ENCODE measurements at places on chromosomes 6 and 20.

DNA sequence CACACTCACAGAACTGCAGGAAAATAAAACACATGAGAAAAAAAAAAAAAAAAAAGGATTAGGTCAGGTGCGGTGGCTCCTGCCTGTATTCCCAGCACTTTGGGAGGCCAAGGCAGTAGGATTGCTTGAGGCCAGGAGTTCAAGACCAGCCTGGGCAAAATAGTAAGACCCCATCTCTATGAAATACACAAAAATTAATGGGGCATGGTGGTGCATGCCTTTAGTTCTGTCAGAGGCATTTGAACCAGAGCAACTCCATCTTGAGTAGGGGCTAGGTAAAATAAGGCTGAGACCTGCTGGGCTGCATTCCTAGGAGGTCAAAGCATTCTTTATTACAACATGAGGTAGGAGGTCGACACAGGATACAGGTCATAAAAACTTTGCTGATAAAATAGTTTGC is 39.0 kb upstream of the JARID2 start:
- no peak for DNase-seq

DNA sequence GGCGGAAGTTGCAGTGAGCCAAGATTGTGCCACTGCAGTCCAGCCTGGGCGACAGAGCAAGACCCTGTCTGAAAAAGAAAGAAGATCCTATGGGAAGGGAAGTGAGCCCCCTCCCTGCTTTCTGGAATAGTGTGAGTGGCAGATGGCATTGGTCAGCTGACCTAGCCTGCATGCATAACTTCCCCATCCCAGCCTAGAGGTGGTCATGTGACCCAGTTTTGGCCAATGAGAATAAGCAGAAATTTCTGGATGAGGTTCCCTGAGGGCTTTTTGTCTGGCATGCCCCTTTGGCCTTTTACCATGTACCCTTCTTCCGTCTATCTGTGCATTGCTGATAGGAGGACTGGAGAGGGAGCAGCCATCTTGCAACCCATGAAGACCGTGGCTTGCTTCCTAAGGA is 269.3 kb downstream of the NRN1 start:
- DNase-seq: no peak

DNA sequence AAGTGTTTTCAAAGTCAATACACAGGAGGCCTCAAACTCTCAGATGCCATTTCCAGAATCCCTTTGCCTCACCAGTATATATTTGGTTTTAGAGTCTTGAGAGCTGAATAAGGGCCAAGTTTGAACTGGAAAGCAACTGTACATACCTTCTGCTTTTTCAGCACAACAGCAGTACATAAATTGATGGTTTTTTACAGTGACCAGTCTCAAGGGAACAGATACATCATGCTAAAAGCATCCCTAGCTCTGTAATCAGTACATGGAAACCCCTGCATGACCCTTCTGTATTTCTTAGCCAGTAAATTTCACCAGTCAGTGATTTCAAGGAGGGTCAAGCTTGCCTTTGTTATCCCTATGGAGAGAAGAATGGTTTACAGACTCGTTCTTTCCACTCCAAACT is 40.6 kb upstream of the ECHDC1 start:
- DNase-seq: peak; percentile 57

GRCh38 chr20:57006411-57007170 is 259.9 kb downstream of the BMP7 start:
- DNase-seq: no peak

DNA sequence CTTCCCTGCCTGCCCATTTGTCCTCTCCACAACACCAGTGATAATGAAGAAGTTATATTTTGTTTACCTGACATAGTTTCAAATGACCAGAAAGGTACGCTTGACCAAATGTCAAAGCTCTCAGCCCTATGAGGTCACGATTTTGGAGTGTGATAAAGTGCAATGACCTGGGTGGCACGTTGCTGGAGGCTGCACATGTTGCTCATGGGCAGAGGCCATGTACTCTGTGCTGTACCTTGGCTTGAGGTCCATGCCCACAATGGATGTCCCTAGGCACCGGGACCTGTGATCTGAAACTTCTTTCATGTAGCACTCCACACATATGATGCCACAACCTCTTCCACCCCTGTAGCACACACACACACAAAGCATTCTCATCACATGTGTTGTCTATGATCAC is 164.0 kb upstream of the HEY2 start:
- no peak for DNase-seq

- peak; percentile 34 for DNase-seq
Measured at GRCh38 chr6:34556031-34556471, at the start of gene SPDEF. Gene SPDEF, minus strand, starts transcription at chr6:34556329. Its CDS starts 11,874 bp downstream, at chr6:34544455.

DNA sequence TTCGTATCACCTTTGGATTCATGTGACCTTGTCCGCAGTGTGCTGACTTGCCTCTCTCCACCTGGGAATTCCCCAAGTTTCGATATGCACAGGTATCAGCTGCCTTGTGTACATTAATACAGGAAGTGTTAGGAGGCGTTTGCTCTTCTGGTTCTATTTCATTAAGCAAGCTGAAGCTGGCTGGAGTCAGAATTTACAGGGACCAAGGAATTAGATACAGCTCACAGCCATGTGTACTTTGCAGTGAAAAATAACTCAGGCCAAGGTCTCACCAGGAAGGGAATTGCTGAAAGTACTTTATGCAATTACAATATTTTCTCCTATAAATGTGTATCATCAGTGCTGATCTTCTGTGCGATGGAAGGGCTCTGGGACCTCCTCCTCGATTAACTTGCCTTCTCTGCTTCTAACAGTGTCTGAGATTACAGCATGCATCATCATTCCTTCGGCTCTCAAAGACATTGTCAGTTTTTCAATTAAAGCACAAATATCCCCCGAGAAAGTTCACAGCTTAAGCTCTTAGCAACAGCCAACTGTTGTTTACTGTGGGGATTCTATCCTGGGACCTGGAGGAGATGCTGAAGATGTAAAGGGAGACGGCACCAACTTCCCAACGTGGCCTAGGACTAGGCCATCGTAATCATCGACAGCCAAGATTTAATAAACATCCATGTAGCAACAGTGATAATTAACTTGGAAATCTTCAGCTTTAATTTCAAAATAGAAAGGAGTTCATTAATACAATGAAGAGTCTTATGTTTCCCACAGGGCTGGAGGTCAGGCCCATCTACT is 13.8 kb upstream of the TIAM2 start:
- no peak for DNase-seq

DNA sequence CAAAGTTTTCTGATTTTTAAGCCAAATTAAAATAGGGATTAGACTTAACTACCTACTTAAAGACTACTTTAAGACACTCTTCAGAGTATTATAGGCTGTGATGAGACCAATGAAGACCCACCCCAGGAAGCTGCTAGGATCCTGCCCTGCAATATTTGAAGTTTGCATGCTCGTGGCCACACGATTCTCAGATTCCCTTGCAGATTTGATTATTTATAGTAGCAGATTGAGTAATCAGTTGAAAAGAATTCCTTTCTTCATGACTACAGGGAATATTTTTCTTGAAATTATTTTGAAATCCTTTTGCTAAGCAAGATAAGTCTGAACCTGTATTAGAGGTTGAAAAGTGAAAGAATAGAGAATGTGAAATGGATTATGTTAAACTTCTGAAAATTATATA is 122.3 kb downstream of the B3GAT2 start:
- DNase-seq: peak; percentile 67

GRCh38 chr20:37526839-37527637 is 638 bp downstream of the BLCAP start:
- DNase-seq: no peak

DNA sequence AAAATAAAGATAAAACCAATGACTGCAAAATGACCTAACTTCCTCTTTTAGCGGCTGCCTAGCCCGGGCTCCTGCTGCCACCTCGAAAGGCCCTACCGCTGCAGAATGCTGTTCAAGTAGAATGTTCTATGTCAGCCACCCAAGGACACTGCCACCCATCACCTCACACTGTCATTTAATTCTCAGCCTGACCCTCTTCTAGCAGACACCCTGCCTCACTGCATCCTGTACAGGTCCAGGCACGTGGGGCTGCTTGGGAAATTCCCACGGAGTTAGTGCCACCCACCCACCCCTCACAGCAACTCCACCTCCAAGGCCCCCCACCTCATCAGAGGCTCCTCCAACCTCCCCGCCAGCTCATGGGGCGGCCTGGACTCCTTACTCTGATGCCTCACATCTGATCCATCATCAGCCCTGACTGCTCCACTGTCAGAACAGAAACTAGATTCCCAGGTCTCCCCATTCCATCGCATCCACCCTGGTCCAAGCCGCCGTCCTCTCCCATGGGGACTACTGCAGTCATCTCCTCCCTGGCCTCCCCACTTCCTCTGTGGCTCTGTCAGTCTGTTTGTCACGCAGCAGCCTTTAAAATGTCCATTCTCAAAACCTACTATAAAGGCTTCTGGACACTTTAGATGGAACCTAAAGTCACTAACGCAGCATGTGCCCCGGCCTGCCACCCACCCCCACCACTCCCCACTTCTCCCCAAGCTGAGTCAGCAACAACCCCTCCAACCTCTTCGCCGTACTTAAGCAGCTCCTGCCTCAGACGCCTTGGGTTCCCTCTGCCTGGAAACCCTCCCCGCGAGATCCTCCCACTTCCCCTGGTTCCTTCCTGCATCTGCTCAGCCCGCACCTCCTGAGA is 17.0 kb downstream of the NFATC2 start:
- DNase-seq: no peak

DNA sequence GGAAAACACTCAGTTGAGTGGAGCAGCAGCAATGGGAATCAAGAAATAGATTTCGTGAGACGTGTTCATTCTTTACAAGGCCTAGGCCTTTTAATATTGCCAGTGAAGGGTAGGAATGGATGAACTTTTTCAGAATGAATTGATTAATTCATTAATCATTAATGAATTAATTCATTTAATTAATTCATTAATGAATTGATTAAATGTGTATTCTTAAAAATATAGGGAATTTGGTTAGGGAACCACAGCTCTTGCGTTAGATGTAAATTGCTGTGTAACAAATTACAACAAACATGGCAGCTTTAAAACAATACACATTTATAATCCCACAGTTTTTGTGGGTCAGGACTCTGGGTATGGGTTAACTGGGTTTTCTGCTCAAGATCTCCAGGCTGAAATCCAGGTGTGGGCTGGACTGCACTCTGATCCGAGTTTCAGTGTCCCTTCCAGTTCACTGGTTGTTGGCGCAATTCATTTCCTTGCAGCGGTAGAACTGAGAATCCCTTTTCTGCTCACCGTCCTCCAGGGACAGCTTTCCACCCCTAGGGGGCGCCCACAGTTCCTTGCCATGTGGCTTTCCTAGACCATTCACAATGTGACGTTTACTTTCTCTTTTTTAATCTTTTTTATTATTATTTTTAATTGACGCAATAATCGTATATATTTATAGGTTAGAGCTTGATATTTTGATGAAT is 32.8 kb upstream of the BCAS1 start:
- peak; percentile 76 for DNase-seq

DNA sequence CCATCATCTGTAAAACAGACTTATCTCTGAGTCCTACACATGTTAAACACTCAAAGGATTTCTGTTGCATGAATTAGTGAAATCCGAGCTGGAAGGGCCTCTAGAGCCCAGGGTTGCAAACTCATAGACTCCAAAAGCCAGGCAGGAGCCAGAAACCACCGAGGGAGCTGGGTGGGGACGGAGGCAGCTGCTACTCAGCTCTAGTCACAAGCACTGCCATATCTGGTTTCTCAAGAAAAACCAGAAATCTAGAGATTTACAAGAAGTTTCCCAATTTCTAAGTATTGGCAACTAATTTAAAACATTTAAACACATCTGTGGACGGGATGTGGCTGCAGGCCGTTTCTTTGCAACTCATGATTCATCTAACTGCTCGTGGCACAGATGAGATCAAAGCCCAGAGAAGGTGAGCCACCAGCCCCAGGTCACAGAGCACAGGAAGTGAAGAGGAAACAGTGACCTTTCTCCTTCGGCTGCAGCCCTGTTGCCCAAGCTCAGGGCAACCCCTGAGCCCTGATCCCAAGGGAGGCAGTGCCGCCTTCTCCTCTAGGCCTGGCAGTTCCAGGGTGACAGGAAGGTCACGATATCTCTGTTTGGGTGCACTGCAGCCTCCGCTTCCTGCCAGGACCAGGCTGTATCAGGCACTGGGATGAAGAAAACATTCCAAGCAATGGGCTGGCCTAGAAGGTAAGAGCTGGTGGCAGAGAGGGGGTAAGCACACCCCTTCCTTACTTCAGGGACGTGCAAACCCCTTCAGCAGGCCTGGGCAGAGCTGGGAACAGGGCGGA is 26.4 kb upstream of the PTGIS start:
- DNase-seq: peak; percentile 90

DNA sequence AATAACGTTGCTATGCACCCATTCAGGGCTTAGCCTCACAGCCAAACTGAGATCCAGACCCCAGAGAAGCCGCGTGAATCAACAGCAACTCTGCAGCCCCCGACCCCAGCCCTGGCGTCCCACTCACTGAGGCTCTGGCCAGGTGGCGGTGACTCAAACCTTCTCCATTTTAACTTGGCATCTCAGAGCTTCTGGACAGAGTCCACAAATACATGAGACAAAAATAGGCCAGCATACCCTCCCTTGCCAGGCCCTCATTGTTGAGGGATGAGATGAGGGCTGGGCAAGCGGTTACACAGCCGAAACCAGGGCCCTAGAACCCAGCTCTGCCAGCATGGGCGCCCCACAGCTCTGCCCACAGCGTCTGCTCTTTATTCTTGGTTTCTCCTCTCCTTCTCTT is 118.4 kb downstream of the MYLK4 start:
- DNase-seq: peak; percentile 30

GRCh38 chr6:14430218-14430617 is 312.6 kb downstream of the CD83 start:
- no peak for DNase-seq

DNA sequence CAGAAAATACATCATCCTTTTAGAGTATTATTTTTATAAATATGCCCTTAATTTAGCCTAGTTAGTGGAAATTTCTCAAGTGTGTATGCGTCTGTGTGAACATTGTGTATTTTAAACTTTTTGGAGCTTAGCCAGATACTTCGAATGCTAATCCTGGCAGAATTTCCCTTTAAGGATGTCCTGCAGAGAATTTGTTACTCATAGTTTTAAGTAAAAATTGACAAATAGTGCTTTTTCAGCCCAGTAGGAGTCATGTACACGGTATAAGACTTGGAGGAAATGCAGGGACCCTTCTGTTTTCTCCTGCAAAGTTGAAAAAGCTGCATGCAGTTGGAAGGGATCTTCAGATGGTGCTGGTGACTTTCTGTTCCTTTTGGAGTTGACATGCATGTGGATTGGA is at the start of gene FHL5:
Gene FHL5, plus strand, starts transcription at position 243 of the 400 bp plus-strand sequence. CDS start 40,486 bp downstream, outside the sequence.
- peak; percentile 38 for DNase-seq

- DNase-seq: peak; percentile 69
Measured at GRCh38 chr6:149443411-149444181, 41.2 kb downstream of the ZC3H12D start.

Measured in iris pigment epithelial cell (primary cell).